ENCODE measurements at places on chromosomes 2 and 18.

GRCh38 chr2:80035749-80036285 lies 268.7 kb downstream of the LRRTM1 start:
- no peak for DNase-seq

GRCh38 chr2:69687971-69688611 lies 44.6 kb upstream of the AAK1 start:
- DNase-seq, result no peak

DNA sequence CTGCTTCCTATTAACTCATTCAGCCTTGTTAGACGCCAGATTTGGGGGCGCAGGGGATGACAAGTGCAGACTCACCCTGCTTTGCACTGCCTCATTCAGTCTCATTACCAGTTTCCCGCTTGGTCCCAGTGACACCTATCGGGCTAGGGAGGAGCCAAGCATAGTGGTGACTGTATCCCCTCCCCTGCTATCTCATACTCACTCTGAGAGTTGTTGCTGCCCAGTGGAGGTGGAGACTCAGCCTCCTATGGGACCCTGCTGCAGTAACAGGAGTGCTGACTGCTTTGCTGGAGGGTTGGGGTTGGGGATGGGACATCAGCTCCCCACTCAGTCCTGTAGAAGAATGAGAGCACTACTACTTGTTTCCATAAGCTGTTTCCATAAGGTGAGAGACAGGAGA lies 21.3 kb upstream of the PIK3C3 start:
- no peak for DNase-seq

DNA sequence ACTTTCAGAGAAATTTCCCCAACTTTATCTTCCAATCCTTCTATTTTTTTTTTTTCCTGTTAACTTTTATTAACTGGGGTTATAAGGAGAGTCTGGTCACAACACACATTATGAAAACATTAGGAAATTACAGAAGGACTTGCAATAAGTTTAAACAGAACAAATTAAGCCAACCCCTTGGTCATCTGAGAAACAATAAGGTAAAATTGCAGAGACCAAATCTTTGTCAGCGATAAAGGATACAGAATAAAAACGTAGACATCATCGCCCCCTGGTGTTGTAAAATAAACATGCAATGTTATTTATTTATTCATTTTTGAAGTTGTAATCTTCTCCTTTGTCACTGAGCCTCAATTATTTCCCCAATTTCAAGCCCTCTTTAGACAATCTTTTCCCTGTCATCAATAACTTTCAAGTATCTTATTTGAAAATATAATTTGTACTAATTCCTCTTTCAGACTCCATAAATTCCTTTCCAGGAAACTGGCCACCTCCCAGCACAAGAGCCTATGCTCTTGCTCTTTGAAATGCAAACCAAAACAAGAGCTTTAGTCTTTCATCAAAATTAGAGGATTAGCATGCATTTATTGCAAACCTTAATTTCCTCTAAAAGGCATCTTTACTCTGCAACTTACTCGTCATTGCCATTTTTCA lies 19.5 kb downstream of the G6PC2 start:
- DNase-seq, result no peak

DNA sequence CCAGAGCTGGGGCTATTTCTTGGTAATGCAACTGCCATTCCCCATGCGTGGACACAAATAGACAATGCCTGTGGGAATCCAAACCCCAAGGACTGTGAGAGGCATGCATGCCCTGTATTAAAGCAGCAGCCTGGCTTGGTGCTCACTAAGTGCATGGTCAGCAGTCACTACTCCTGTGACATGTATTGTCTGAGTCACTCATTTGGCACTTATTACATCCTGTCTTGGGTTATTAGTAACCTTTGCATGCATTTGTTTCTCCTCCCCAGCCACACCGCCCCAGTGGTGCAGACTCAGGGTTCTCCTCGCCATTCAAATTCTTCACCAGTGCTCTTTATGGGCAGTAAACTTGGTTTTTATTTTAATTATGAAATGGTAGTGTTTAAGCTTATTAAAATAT lies 30.2 kb downstream of the PRKCE start:
- no peak for DNase-seq

- no peak for DNase-seq
These were observed 491.3 kb downstream of the IRS1 start for GRCh38 chr2:226308323-226308680.

GRCh38 chr2:195586062-195586714 lies 70.8 kb upstream of the SLC39A10 start:
- no peak for DNase-seq

GRCh38 chr2:149213764-149214493 lies 116.5 kb upstream of the LYPD6 start:
- DNase-seq, result no peak

DNA sequence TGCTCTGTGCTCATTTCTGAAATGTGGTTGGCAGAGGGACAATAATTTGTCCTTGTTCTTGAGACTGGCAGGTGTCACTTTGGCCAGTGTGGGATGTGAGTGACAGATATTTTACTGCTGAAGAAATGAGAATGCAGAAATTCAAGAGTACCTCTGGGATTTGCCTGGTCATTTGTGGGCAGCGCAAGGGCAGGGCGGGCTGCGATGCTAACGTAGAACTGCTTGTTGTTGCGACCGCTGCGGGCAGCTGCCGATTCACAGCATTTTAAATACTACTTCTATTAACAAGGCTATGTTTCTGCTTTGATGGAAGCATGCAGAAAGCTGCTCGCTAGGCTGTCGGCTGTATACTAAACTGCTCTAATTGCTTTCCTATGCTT lies 268.6 kb downstream of the FIGN start:
- no peak for DNase-seq

DNA sequence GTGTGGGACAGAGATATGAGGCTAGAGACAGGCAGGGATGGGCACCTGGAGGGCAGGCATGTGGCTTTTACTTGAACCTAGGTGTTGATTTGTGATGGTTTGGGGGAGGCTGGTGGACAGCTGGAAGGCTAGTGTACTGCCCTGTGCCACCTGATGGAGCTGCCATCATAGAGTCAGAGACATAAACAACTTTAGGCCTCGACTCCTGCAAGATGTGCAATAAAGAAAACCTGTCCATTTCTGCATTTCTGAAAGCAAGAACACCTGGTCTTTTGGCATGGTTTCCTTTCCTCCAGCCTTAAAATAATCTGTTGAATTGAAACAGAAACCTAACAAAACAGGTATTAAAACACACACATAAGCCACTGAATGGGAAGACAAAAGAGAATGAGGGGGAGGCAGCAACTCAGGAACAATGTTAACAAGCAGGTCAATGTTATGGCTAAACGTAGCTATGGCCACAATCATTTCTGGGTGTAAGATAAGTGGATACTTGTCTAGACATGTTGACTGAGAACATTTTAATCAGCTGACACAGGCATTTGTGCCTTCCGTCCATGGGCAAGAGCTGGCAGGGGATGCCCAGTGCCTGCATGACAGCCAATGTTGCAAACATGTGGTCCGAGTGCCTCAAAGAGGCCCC lies 87.8 kb downstream of the KCTD1 start:
- DNase-seq, result no peak

DNA sequence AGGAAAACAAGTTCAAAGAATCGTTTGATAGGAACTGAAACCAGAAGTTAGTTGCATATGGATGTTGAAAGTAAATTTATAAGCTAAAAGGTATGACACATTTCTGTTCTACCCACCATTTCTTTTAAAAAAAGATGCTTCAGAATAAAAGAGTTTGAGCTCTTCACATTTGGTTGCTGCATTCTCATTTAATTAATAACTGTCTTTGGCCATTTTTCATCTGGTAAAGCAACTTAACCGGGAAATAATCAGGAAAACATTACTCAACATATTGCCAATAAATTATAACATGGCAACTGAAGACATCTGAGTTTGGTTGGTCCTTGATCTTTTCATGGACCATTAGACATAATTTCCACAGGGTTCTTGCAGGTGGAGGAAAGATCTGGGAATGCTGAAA lies 180.2 kb upstream of the TWIST2 start:
- DNase-seq, result no peak

GRCh38 chr2:220572385-220572784 lies 945.0 kb downstream of the SLC4A3 start:
- DNase-seq, result no peak

- no peak for DNase-seq
These were observed 298.2 kb downstream of the EIPR1 start for GRCh38 chr2:3079466-3079865.

DNA sequence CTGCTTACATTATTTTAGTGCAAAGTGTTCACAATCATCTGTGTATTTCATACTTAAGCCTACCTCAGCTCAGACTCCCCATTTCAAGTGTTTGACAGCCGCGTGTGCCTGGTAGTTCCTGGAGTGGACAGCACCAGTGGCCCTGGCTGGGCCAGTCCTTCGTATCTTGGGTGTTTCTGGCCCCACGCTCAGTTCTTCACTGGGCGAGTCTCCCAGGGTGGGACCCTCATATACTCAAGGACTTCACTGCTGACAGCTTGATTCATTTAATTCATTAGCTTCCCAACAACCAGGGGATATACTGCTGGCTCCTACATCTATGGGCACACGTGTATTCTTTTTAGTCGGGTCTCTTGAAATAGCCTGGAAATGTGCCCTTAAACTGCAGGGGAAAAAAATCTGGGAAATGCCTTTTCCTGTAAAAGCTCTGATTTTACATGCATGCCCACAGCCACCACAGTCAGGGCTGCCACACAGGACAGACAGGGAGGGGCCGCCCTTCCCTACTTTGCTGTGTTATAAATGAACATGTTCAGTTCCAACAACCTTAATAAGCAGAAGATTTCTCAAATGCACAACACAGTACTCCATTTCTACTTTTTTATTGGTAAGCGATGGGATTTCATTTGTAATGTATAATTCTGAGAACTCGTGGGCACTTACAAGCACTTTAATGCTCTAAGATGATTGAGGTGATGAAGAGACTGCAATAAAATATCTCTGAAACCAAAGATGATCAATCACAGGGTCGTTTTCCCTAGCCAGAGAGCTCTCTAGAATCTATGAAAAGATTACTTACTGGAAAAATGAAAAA lies 205.5 kb upstream of the REV1 start:
- no peak for DNase-seq

- no peak for DNase-seq
These were observed 44.9 kb downstream of the MALT1 start for GRCh38 chr18:58716060-58716756.

DNA sequence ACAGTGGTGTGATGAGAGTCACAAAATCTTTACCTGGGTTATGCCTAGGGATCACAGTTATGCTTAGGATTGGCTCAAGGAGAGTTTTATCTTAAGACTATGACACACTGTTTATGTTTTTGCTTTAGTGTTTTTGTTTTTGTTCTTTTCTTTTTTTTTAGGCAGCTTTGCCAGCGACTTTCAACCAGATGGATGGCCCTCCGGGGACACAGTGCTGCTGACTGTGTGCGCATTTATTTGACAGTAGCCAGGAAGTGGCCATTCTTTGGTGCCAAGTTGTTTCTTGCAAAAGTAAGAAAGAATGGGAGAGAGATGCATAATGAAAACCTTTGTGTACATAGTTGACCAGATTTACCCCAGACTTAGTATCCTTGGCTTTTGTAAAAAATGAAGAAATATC lies 15.1 kb upstream of the DYNC2LI1 start:
- DNase-seq, result no peak

DNA sequence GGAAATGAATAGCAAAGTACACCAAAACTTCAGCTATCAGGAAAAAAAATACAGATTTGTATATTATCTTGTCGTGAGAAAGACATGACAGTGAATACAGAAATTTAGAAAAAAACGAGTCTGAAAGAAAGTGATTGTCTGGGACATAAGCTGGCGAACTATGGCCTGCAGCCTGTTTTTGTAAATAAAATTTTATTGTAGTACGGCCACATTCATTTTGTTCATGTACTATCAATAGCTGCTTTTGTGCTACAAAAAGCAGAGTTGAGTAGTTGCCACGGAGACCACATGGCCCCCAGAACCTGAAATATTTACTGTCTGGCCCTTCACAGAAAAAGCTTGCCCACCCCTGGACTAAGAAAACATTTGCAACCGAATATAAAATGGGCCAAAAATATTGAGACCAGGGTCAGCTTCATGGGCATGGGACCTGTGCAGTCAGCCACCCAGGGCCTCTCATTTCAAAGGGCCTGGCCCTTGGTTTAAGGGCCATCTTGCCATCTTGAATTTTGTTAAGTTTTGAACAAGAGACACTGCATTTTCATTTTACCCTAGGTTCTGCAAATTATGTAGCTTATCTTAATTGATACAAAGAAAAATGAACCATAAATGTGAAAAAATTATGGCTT lies 17.9 kb downstream of the ANTXR1 start:
- DNase-seq, result no peak
